Right renal pelvis (tissue), 4 donors: ENCODE measurements at places on chromosomes 7 and 10. TPM values are rescaled to one million over a fixed set of nuclear protein-coding genes. Genes with fewer than 3 reads are reported as not detected.

CTAGE6 gene
- polyA plus RNA-seq = not detected

GRCh38 chr7:20284003-20284770 lies 46.5 kb upstream of the ITGB8 start:
- DNase-seq = no peak

DNA sequence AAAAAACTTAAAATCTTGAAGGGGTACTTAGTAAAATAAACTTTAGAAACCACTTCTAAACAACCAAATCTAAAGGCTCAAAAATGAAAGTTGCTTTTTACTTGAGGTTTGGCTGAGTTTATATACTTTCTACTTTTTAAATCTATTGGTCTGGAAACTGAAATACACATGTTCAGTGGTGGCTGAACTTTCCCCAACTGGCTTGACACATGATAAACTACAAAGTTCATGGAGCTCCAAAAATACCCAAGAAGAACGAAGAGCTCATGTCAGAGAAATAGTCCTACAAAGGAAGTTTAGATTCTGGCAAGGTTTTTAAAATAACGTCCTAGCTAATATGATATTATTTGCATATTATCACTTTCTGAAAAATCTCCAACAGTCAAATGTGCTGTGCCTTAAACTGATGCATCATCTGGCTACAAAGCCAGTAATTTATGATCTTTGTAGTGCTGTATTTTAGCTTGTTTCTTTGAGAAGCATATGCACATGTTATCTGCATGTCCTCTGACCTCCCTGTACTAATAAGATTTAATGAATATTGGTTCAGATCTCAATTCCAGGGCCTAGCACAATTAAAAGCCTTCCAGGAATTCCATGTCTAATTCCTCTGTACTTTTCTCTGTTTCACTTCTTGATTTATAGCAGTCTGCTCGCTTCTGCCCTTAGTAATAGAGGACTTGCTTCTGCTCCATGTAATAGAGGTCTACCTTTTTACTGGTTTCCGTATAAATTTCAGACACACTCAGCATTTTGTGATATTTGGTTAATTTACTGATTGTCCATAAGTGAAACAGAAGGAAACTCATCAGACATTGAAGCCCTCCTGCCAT lies 28.2 kb downstream of the SEMA3C start:
- no peak for DNase-seq

PALD1 gene
- polyA plus RNA-seq = 11.6 TPM

GRCh38 chr7:81299711-81300110 lies 380.9 kb upstream of the SEMA3C start:
- DNase-seq = no peak

VOPP1 gene
- 67.8 TPM for polyA plus RNA-seq

PPP1R3C gene
- 48.7 TPM for polyA plus RNA-seq

FBXO24 gene
- polyA plus RNA-seq = 1.0 TPM

GFRA1 gene
- polyA plus RNA-seq = 22.9 TPM

DNA sequence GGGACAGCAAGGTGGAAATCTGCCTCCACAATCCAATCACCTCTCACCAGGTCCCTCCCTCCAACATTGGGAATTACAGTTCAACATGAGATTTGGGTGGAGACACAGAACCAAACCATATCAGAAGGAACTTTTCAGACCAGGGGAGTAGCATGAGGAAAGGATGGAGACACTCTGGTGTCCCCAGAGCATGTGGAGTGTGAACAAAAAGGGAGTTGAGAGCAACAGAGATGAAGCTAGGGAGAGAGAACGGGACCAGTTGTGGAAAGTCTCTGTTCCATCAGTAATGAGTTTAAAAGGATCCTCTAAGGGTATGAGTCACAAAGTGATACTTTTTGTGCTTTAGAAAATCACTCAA lies 382.0 kb downstream of the SFMBT2 start:
- DNase-seq = no peak

DNA sequence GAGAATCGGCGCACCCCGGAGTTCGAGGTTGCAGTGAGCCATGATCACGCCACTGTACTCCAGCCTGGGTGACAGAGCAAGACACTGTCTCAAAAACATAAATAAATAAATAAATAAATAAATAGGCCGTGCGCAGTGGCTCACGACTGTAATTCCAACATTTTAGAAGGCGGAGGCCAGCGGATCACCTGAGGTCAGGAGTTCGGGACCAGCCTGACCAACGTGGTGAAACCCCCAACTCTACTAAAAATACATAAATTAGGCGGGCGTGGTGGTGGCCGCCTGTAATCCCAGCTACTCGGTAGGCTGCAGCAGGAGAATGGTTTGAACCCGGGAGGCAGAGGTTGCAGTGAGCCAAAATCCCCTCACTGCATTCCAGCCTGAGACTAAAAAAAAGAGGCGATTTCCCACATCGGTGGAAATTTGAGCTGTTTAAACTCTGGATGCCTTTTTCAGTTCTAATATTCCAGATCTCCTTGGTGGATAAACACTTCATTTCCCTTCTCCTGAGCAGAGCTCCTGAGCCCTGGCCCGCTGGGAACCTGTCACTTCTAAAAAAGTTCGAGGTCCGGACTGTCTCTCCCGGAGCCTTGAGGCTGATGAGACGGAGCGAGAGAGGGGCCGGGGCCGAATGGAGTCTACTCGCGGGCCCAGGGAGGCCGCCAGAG lies 2.0 kb upstream of the NFKB2 start:
- DNase-seq = no peak

DNA sequence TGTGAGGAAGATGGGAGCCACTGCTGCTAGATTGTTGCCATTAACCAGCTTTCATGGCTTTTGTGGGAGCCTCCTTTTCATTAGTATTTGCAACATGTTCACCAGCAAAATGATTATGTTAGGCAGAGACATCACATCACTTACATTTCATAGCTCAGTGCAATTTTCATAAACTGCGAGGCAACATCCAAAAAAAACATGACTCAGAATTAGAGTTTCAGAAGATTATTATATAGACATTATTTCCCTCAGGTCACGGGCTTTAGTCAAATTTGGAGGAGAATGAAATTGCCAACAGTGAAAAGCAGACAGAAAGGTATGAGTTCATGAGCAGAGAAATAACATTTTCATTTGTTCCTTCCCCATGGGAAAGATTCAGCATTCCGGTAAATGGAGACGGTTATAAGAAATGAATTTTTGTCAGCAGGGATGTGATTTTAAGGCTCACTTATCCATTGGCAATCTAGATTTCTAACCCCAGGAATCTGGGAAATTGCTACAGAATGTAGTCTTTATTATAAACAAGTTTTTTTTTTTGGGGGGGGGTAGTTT lies 573.2 kb downstream of the AUTS2 start:
- DNase-seq = no peak

IDI1 gene
- polyA plus RNA-seq = 80.5 TPM

MGAM2 gene
- polyA plus RNA-seq = 0.61 TPM

LDB3 gene
- polyA plus RNA-seq = 0.96 TPM

GRCh38 chr10:114825513-114826253 lies 4.1 kb downstream of the FHIP2A start:
- no peak for DNase-seq

LUC7L2 gene
- 134 TPM for polyA plus RNA-seq

- DNase-seq = no peak
Observed at GRCh38 chr7:79730971-79731370, 277.5 kb upstream of the MAGI2 start.

AASS gene
- polyA plus RNA-seq = 45.2 TPM

TAC1 gene
- 0.86 TPM for polyA plus RNA-seq

GRCh38 chr7:158076656-158077055 lies 511.0 kb downstream of the PTPRN2 start:
- DNase-seq = no peak

GRCh38 chr7:117961235-117961634 lies 88.0 kb upstream of the CTTNBP2 start:
- DNase-seq = no peak

- no peak for DNase-seq
Observed at GRCh38 chr10:78556-78955, 29.5 kb upstream of the TUBB8 start.

DNA sequence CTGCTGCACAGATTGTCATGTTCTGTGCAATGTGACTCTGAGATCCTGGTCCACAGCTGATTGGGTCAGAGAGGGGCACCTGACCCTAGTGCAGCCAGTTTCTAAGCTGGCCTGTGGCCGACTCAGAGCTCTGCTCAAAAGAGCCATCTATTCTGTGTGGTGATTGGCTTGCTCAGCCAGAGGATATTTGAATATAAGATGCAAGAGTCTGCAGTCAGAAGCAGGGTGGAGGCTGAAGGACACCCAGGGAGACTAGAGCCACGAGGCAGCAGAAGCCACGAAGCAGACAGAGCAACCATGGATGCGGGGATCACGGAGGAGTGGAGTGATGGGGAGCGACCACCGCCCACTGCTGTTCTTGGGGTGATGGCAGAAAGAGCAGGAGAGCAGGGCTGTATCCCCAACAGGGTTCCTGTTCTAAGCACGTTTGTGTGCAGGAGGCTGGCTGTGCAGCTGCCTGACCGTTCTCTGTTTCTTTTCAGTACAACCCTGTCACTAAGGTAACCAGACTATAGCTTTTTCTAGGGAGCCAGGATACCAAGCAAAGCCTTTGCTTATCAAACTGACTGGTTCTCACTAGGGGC lies 19.5 kb upstream of the RHEB start:
- no peak for DNase-seq

NSUN5 gene
- 22.5 TPM for polyA plus RNA-seq

SFTPD gene
- polyA plus RNA-seq = 1.4 TPM

DNA sequence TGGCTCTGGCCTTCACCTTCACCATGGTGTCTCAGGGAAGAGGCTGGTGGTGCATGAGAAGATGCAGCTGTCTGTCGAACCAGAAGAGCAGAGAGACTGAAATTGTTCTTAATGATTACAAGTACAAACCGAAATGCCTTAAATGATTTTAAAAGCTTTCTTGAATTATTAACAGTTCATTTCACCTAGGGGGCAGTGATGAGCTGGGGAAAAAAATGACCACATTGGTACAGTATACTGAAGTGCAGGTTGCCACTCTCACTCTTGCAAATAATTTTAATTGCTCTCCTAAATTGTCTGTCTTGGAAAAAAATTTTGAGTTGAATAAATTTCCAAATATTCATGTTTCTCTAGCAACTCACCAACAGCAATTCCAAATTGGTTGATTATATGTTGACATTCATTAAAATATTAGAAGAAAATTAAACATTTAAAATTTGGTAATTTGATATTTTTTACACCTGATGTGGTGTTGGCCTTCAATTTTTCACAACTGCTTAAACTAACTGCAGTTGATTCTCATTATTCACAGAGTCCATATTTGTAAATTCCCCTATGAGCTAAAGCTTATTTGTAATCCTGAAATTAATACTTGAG lies 692.6 kb downstream of the ZWINT start:
- no peak for DNase-seq

- no peak for DNase-seq
Observed at GRCh38 chr10:75553550-75553949, 122.1 kb downstream of the LRMDA start.

OGDHL gene
- 38.1 TPM for polyA plus RNA-seq

DNA sequence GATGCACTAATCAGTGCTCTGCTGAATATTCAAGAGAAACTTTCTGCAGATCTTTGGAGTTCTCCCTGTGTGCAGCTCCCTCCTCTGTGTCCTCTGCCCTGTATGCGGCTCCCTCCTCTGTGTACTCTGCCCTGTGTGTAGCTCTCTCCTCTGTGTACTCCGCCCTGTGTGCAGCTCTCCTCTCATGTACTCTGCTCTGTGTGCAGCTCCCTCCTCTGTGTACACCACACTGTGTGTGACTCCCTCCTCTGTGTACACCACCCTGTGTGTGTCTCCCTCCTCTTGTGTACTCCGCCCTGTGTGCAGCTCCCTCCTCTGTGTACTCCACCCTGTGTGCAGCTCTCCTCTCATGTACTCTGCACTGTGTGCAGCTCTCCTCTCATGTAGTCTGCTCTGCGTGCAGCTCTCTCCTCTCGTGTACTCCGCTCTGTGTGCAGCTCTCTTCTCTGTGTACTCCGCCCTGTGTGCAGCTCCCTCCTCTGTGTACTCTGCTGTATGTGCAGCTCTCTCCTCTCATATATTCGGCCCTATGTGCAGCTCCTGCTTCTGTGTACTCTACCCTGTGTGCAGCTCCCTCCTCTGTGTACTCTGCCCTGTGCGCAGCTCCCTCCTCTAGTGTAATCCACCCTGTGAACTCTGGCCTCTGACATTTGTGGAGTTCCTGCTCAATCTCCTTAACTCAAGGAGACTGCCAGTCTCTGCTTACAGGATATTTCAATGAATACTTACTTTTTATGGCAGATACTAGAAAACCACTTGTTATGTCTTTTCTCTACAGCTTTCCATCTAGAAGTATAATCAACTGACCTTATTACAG lies 280.4 kb downstream of the GLRX3 start:
- DNase-seq = no peak

DNA sequence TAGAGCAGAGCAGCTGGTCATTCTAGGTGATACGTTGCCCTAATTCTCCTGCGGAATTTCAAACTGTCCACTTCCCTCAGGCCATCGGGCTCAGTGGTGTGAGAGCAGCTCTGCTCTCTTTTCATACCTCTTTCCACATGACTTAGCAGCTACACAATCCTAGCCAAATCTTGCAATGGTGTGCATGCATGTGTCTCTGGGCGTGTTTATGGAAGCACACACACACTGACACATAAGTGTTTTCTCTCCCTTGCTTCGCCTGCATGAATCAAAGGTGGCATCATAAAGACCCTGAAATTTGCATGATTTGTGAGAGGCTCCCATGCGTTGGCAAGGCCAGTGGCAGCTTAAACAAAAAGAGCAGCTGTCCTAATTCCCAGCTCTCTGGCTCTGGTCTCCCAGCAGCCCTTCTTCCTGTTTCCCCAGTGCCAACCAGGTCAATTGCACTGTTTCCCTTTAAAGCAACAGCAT lies 1189.5 kb downstream of the GATA3 start:
- DNase-seq = no peak

- no peak for DNase-seq
Observed at GRCh38 chr7:119522263-119522662, 750.7 kb upstream of the KCND2 start.

DNA sequence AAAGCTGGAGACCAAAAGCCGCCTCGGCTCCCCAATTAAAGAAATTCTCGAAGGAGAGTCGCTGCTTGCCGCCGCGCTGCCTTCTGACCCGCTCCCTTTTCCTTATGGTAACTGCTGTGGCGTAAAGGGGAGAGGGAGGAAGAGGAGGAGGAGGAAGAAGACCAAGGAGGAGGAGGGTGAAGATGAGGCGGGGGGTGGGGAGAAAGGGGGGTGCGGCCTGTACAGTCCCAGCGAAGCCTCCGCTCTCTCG lies 388 bp downstream of the CNOT4 start:
- DNase-seq = no peak

GRCh38 chr7:134255814-134256213 lies 60.9 kb downstream of the SLC35B4 start:
- no peak for DNase-seq

ZSCAN25 gene
- 20.9 TPM for polyA plus RNA-seq

TRPV5 gene
- 1.5 TPM for polyA plus RNA-seq
